ENCODE measurements at places on chromosomes 7 and 10.

GRCh38 chr7:156655983-156656382 lies 15.4 kb downstream of the RNF32 start:
- no peak for DNase-seq

GRCh38 chr7:36512616-36513015 lies 123.0 kb downstream of the ANLN start:
- no peak for DNase-seq

DNA sequence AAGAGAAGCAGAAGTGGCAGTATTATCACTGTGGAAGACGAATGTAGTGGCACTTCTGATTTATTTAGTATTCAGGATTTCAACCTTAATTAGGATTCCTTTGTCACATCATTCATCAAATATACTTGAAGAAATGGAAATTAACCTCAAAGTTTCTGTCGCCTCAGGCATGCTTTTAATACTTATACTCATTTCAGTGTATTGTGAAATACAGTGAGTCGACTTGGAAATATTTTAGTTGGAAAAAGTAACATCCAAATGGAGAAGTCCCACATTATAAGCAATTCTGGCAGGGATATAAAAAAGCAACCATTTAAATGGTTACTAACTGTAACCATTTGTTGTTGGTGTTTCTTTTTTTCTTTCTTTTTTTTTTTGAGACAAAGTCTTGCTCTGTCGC lies 648.8 kb downstream of the ARL4A start:
- no peak for DNase-seq

DNA sequence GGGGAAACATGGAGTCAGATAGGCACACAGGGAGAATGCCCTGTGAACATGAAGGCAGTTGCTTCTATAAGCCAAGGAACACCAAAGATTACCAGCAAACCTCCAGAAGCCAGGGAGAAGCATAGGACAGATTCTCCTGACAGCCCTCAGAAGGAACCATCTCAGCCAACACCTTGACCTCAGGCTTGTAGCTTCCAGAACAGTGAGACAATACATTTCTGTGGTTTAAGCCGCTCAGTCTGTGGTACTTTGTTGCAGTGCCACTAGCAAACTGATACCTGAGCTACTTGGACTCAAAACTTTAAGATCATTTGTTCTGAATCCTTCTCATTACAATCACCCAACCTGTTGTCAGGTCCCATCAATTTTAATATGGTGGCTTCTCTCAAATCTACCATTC lies 31.2 kb downstream of the ABLIM1 start:
- no peak for DNase-seq

DNA sequence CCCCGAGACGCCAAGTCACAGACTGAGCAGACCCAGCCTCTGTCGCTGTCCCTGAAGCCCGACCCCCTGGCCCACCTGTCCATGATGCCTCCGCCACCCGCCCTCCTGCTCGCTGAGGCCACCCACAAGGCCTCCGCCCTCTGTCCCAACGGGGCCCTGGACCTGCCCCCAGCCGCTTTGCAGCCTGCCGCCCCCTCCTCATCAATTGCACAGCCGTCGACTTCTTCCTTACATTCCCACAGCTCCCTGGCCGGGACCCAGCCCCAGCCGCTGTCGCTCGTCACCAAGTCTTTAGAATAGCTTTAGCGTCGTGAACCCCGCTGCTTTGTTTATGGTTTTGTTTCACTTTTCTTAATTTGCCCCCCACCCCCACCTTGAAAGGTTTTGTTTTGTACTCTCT lies 215.6 kb downstream of the TCF7L2 start:
- no peak for DNase-seq

DNA sequence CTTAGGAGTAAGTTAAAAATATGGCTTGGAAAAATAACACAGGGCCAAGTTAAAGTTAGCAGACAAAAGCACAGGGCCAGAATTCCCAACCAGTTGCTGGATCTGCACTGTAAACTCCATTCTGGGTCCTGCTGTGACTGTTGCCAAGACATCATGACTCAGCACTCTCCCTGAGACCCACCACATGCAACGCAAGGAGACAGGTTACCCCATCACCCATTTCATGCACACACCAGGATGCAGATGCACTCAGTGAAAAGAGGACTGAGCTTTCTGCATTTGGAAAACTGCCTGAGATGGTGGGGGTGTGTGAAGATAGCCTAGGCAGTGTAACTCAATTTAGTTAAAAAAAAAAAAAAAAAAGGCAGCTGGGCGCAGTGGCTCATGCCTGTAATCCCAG lies 97.6 kb upstream of the ZNF438 start:
- no peak for DNase-seq

DNA sequence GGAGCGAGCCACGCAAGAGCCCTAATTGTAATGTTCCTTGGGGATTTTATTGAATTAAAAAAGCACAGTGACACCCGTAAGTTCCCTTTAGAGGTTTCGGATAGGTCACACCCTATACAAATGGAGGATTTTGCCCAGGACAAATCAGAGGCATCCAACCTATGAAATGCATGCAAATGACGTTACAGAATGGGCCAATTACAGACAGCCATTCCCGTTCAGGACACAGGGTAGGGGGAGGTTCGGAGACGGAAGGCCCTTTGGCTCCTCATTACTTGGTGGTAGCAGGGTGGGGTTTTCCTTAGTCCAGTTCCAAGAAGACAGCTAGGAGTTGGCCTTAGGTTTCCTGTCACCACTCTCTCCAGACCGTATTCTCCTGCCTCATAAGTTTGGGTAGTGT lies 754.1 kb downstream of the IPMK start:
- DNase-seq = no peak

DNA sequence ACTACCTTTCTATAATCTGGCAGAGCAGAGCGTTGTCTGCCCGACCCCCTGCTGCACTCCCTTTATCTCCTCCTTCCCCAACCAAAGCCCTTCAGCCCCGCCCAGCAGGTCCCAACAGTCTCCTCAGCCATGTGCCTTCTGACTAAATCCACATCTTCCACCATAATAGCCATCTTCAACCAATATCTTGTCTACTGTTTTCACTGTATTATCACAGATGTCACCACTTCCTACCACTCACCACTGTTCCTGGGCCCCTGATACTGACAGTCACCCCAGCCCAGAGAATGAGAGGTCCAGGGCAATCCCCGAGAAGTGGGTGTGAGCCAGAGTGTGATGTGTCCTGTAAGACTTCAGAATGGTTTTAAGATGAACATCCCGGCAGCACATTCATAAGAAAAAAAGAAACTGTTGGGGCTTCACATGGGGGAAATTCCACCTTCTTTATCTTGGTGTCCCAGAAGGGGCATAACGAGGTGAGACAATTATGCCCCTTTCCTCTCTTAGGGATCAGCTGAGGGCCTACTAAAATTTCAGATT lies 25.3 kb downstream of the CCDC6 start:
- no peak for DNase-seq

DNA sequence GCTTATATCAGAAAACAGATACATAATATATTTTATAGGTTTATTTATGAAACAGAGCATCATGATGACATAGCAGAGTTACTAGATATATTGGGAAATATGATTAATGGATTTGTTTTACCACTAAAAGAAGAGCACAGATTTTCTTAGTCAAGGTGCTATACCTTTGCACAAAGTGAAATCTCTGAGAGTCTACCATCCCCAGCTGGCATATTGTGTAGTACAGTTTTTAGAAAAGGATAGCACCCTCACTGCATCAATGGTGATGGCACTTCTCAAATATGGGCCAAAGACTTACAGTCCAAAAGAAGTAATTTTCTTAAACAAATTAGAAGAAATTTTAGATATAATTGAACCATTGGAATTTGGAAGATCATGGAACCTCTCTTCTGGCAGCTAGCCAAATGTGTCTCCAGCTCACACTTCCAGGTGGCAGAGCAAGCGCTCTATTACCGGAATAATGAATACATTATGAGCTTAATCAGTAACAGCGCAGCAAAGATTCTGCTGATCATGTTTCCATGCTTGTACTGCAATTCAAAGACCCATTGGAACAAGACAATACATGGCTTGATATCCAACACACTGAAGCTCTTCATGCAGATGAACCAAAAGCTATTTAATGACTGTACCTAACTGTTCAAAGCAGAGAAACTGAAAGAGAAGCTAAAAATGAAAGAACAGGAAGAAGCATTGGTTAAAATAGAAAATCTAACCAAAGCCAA lies 21.9 kb upstream of the CREB3L2 start:
- DNase-seq = no peak

DNA sequence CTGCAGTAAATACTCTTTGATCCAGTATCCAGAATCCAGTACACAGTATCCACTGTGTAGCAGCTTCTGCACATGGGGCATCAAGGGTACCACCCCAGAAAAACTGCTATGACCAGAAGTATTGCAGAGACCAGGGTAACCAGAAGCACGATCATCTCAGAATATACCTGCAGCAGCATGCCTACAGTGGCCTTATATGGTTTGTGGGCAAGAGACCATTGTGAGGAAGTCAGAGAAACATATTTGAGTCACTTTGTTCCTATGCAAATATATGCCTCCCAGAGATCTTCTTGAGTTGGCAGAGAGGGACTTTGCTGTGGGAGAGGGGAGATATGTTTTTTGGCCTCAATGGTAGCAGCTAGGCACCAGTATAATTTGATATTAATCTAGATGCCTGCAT lies 206.4 kb upstream of the LRRTM3 start:
- no peak for DNase-seq

DNA sequence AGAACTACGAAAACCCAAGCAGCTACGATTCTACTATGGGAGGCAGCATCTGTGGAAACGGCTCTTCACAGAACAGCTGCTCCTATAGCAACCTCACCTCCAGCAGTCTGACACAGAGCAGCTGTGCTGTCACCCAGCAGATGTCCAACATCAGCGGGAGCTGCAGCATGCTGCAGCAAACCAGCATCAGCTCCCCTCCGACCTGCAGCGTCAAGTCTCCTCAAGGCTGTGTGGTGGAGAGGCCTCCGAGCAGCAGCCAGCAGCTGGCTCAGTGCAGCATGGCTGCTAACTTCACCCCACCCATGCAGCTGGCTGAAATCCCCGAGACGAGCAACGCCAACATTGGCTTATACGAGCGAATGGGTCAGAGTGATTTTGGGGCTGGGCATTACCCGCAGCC lies 81.6 kb upstream of the SAMD8 start:
- no peak for DNase-seq
